DND-41 (cell line): ENCODE measurements at places on chromosomes 1 and 21.
A peak's percentile ranks its signal among the peaks of the same experiment; 100 is the strongest.

GRCh38 chr1:18866314-18866713 lies 6.9 kb upstream of the TAS1R2 start:
- H3K27ac ChIP-seq, result no peak overlapping the region
- no peaks in the 10 kb centered on the region for H3K36me3 ChIP-seq
- H3K27me3 ChIP-seq, result no peaks in the 10 kb centered on the region
- no peaks in the 10 kb centered on the region for H3K4me1 ChIP-seq

DNA sequence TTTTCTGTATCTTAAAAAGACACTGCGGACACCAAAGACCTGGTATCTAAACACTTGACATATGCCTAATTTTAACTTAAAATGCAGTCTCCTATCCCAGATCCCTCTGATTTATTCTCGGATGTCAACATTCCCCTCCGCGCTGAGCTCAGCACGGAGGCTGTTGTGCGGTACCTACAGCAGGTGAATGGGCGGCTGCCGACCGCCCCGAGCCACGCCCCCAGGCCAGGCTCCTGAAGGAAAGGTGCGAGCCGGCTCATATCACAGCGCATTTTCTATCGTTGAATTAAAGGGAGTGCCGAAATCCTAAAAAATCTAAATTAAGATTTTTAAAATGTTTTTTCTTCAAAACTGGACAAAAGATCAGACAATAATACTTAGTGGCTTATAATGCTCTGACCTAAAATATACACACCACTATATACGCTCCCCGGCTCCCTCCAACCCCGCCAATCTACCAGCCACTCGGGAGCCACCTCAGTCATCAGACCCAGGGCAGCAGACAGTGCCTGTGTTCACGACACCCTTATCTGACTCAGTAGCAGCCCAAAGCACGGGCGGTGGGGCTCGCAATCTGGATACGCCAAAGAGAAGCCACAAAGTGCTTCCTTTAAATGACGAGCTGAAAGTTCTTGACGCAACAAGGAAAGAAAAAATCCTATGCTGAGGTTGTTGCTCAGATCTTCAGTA lies 4.1 kb downstream of the WRAP73 start:
- H3K36me3 ChIP-seq, result peaks cover 67% of the 10 kb centered on the region
- peaks cover 26% of the 10 kb centered on the region for H3K4me1 ChIP-seq
- H3K27ac ChIP-seq, result no peak overlapping the region
- DNase-seq, result no peak

GRCh38 chr21:45309069-45309986 lies 21.6 kb upstream of the POFUT2 start:
- peak; percentile 50 for DNase-seq
- H3K4me1 ChIP-seq, result no peaks in the 10 kb centered on the region
- H3K36me3 ChIP-seq, result no peaks in the 10 kb centered on the region

GRCh38 chr1:44826375-44827196 lies 16.5 kb downstream of the PTCH2 start:
- H3K4me3 ChIP-seq, result no peak overlapping the region
- DNase-seq, result no peak
- H3K36me3 ChIP-seq, result no peaks in the 10 kb centered on the region

GRCh38 chr1:223713546-223714420 lies 1.4 kb downstream of the CAPN2 start:
- no peak overlapping the region for H3K27ac ChIP-seq
- DNase-seq, result no peak
- H3K4me1 ChIP-seq, result no peaks in the 10 kb centered on the region
- no peak overlapping the region for H3K4me3 ChIP-seq

DNA sequence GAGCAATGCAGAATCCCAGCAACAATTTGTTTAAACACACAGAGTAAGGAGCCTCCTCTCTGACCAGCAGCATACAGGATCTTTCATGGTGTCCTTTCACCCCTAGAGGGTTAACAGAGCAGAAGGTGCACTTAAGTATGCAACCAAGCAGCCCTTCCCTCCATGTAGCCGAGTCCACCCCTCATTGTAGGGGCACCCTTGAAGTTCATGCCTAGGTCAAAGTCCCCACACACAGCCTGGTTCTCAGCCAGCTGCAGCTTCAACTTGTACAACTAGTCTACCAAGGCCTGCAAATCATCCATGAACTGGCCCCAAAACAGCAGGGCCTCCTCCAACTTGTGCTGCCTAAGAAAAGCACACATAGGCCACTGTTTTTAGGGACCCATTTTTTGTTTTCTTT lies 7.0 kb upstream of the BMP8B start:
- H3K4me3 ChIP-seq, result no peak overlapping the region
- no peak overlapping the region for H3K27ac ChIP-seq
- H3K4me1 ChIP-seq, result no peaks in the 10 kb centered on the region
- DNase-seq, result no peak

GRCh38 chr1:35298464-35298863 lies 30.0 kb downstream of the ZMYM4 start:
- H3K4me3 ChIP-seq, result no peak overlapping the region
- H3K4me1 ChIP-seq, result no peaks in the 10 kb centered on the region
- DNase-seq, result peak; percentile 26
- peaks cover 28% of the 10 kb centered on the region for H3K36me3 ChIP-seq
- no peaks in the 10 kb centered on the region for H3K27me3 ChIP-seq

DNA sequence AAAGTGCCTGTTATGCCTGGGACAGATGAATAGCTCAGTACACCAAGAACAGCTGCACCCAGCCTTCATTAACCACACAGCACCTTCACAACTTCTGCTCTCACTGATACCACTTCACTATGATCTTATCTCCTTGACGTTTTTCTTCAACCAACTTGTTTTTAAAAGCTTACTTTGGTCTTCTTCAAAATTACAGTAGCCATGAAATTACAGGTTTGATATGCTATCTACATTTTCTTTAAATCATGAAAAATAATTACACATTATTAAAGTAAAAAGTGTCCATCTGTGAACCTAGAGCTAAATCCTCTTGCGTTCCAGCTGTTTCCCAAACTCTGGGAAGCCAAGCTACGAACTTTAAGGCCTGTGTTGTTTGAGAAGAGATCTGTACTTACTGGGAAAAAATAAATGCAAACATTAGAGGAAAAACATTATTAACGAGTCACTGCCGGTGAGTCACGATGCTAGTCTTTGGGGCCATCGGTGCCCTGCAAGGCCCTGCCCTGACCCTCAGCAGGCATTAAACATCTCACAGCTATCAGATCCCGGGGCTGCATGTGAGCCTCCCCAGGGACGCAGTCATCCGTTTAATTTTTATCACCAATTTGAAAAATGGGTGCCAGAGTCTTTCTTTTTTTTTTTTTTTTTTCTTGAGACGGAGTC lies 56.3 kb upstream of the GPR153 start:
- H3K4me1 ChIP-seq, result peaks cover 2% of the 10 kb centered on the region; the same call in 1 of the 2 replicates
- H3K27me3 ChIP-seq, result no peaks in the 10 kb centered on the region
- no peak overlapping the region for H3K4me3 ChIP-seq
- no peak for DNase-seq
- peak overlapping the region; percentile 50 for H3K27ac ChIP-seq
- H3K36me3 ChIP-seq, result peaks cover 74% of the 10 kb centered on the region

DNA sequence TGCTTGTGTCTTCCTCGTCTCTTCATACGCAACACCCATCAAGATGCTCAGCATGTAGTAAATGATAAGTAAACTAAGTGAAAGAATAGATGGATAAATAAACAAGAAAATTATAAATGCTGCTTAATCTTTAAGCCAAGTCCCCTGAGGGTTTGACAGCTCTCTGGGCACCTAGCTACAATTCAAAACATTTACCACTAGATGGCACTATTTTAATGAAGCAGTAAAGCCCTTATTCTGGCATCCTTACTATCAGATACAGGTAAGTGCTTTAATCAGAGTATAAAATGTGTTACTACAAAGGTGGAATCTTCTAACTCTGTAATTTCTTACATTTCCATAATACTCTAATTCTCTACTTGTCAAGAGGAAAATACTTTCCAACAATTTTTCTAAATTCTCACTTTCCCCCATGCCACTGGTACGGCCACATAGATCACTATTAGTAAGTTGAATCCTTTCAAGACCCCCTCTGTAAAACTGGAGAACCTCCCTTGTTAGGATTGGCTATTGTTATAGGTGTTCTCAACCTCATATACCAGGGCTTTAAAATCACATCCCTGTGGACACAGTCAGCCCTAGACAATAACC lies 137.8 kb downstream of the BARHL2 start:
- peak overlapping the region; percentile 55 for H3K27ac ChIP-seq
- no peaks in the 10 kb centered on the region for H3K36me3 ChIP-seq
- no peak overlapping the region for H3K4me3 ChIP-seq
- H3K27me3 ChIP-seq, result no peaks in the 10 kb centered on the region
- DNase-seq, result peak; percentile 33

- no peaks in the 10 kb centered on the region for H3K27me3 ChIP-seq
- H3K27ac ChIP-seq, result no peak overlapping the region
- no peak for DNase-seq
- H3K36me3 ChIP-seq, result no peaks in the 10 kb centered on the region
- no peak overlapping the region for H3K4me3 ChIP-seq
Observed at GRCh38 chr1:173015629-173016028, 35.1 kb downstream of the TNFSF18 start.

DNA sequence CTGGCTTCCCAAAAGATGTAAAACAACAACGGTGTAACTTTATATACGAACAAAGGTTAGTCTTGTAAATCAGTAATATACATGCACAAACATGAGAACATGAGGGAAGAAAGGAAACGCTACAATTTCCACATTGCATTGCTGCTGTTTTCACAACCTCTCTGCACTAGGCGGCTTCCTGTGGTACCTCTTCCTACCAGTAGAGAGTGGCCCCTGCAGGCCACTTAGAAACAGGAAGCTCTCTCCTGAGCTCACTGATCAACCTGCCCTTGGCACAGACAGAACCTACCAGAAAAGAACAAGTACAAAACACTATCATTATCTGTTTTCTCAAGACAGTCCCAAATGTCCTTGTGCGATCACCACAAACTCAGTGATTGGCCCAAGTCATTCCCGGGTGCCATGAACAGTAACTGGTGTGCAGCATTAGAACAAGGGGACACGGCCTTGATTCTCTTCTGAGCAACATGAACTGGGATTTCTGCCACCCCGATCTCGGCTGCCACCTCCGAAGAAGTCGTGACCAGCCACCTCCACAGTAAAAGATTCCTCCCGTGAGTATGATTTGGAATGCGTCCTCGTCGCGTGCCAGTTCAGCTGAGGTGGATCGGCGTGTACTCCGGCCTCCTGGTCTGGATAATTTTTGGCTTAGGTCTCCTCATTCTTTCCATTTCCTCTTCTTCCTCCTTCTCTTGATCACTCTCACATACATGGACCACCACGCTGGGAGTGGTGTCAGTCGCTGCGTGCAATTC lies 5.7 kb upstream of the KCNE1 start:
- no peak overlapping the region for H3K27ac ChIP-seq
- no peaks in the 10 kb centered on the region for H3K27me3 ChIP-seq
- no peak for DNase-seq

DNA sequence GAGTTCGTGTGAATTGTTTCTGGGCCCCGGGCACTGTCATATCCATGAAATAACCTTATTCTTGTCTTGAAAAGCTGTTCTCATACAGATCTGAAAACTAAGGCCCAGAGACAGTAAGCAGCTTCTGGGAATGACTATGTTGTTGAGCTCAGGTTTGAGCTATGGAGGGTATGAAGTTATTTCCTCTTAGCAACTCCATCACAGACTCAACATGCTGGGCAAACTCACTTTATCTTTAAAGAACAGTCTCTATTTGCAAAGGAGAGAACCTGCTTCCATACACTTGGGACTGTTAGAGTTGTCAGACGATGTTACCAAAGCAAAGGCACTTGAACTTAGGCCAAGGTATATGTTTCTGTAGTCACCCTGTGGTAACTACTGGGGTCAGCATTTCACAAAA lies 90.0 kb downstream of the GPR88 start:
- peaks cover 11% of the 10 kb centered on the region for H3K4me1 ChIP-seq
- no peak for DNase-seq
- no peaks in the 10 kb centered on the region for H3K27me3 ChIP-seq
- H3K36me3 ChIP-seq, result no peaks in the 10 kb centered on the region

GRCh38 chr1:61853583-61853982 lies 111.3 kb downstream of the PATJ start:
- H3K36me3 ChIP-seq, result no peaks in the 10 kb centered on the region
- no peak for DNase-seq
- H3K4me1 ChIP-seq, result no peaks in the 10 kb centered on the region
- no peak overlapping the region for H3K27ac ChIP-seq
- no peaks in the 10 kb centered on the region for H3K27me3 ChIP-seq

GRCh38 chr1:197234581-197234980 lies 33.5 kb upstream of the CRB1 start:
- H3K4me3 ChIP-seq, result no peak overlapping the region
- no peak overlapping the region for H3K27ac ChIP-seq
- H3K36me3 ChIP-seq, result no peaks in the 10 kb centered on the region
- H3K4me1 ChIP-seq, result no peaks in the 10 kb centered on the region
- no peak for DNase-seq
- H3K27me3 ChIP-seq, result no peaks in the 10 kb centered on the region

DNA sequence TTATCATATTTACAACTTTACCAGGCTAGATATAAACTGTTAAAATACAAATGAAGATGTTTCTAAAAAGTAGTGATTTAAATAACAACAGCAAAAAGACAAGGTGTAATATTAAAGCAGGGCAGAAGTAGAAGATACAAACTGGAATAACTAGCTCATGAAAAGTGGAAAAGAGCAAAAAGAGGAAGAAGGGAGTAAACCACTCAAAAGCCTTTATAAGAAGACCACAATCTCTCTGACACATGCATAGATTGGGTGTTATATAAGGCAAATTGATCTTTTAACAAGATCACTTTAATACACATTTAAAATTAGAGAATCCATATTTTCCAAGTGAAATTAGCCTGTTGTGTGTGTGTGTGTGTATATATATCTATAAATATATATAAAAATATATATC lies 5.0 kb downstream of the DENND1B start:
- H3K4me3 ChIP-seq, result peak overlapping the region; percentile 29; the same call in 1 of the 2 replicates
- no peaks in the 10 kb centered on the region for H3K27me3 ChIP-seq
- peaks cover 82% of the 10 kb centered on the region for H3K4me1 ChIP-seq
- H3K36me3 ChIP-seq, result peaks cover 26% of the 10 kb centered on the region
- 0 out of 2 replicates have a peak overlapping the region, but pooled peaks have one; percentile 23 for H3K27ac ChIP-seq
- no peak for DNase-seq

- no peak within 1 kb of the TSS for H3K4me3 ChIP-seq
- peaks cover 11% of the 10 kb centered on the region for H3K27me3 ChIP-seq
- no peaks in the 10 kb centered on the region for H3K36me3 ChIP-seq
- no peak for DNase-seq
Observed at GRCh38 chr1:114695430-114696058, at the start of gene AMPD1. Gene AMPD1, minus strand, starts transcription at chr1:114695546. Its CDS starts 75 bp downstream, at chr1:114695471.

- no peak overlapping the region; the same call in 1 of the 2 replicates for H3K27ac ChIP-seq
- H3K36me3 ChIP-seq, result no peaks in the 10 kb centered on the region
- no peaks in the 10 kb centered on the region for H3K27me3 ChIP-seq
- peaks cover 35% of the 10 kb centered on the region for H3K4me1 ChIP-seq
- no peak overlapping the region for H3K4me3 ChIP-seq
Observed at GRCh38 chr1:172637522-172637921, 21.4 kb upstream of the FASLG start.
